ENCODE measurements at places on chromosomes 7 and 10.

- DNase-seq = no peak
Measured at GRCh38 chr7:98314469-98314868, 33.0 kb downstream of the BRI3 start.

- DNase-seq = no peak
Measured at GRCh38 chr10:73494877-73495225, 973 bp downstream of the PPP3CB start.

DNA sequence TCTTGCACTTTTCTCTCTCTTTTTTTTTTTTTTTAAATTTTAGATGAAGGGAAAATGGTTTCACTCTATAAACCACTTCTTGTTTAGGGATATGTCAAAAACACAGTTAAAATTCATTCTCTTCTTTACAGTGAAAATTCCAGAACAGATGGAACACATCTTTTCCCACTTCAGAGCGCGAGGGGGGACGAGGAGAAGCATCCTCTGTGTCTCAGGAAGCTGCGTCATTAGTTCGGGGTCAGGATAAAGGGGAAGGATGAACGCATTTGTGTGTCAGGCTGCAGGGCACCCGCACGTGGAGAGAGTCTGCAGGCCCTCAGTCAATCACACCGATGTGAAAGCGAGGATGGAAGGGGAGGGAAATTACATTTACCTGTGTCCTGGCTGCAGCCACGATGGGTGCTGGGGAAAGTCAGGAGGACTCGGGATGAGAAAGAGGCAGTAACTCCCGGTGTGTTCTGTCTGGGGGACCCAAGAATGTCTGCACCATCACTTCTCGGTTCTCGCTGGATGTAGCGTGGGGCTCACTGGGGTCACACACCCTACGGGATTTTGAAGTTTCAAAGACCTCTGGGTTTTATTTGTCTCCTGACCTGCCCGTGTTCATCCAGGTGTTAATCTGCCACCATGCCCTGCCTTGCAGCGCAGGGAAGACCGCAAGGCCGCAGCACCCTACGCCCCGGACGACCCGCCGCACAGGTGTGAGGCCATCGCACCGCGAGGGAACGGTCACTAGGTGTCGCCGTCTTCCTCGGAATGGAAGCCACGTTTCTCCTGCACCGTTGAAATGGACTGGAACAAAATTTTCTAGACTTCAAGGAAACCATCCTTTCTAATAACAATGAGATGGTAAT lies 66.7 kb upstream of the PITRM1 start:
- no peak for DNase-seq

GRCh38 chr10:48768926-48769325 lies 84.3 kb downstream of the WDFY4 start:
- DNase-seq = no peak

DNA sequence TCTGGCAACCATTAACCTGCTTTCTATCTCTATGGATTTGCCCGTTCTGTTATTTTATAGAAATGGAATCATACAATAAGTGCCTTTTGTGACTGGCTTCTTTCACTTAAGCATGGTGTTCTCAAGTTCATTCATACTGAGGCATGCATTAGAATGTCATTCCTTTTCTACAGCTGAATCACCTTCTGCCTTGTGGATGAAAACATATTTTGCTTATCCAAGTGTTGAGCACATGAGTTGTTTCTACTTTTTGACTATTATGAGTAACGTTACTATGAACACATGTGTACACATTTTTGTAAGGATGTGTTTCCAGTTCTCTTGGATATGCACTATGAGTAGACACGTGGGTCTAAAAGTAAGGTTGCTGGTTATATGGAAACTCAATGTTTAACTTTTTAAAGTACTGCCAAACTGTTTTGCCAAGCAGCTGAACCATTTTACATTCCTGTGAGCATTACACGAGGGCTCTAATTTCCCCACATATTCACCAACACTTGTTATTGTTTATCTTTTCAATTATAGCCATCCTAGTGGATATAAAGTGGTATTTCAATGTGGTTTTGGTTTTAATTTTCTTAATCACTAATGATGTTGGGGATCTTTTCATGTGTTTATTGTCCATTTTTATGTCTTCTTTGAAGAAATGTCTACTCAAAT lies 241.3 kb downstream of the FANK1 start:
- DNase-seq = no peak

DNA sequence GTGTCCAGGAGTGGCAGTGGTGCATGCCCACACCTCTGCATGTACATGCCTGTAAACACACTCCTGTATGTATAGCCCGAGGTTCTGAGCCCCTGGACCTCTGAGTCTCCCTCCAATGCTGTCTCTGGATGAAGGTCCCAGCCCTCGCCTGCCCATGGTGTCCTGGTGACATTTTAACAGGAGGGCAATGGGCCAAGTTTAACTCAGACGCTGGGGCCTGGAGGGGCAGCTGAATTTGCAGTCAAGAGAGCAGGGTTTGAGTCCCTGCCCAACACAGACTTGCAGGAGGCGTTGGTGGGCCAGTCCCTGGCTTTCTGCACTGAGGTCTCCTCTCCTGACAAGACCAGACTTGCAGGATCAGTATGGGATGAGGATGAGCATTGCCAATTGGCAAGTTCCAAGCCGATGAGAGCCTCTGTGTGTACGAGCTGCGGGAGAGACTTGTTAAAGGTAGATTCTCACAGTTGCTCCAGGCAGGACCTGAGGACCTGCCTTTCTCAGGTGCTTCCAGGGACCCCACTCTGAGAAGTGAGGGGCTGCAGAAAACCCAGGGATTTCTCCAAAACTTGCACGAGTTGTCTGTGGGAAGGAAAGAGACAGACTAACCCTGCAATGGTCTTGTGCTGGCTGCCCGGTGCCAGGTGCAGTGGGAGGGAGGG lies 141.9 kb downstream of the ELFN1 start:
- no peak for DNase-seq

- no peak for DNase-seq
Measured at GRCh38 chr10:26721561-26721960, 24.1 kb downstream of the PDSS1 start.

GRCh38 chr10:18350340-18350739 lies 210.1 kb downstream of the CACNB2 start:
- DNase-seq = no peak

DNA sequence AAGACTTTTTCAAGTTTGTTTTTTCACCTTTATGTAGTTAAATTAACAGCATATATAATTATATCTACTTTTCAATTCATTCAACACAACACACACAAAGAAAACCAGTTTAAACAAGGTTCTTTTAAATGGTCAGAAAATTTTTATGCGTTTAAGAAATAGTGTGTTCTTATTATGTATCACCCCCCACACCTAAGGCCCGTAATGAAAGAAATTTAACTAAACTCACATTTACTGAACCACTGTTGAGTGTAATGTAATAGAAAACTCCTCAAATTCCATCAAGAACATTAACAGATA lies 19.0 kb upstream of the ITGB8 start:
- DNase-seq = no peak

GRCh38 chr10:63940277-63940922 lies 419.2 kb downstream of the REEP3 start:
- DNase-seq = no peak

Data from cortex of kidney (tissue), 1 donor.